ENCODE measurements at places on chromosomes 7 and 10. TPM values are rescaled to one million over a fixed set of nuclear protein-coding genes. Genes with fewer than 3 reads are reported as not detected.

- no peak for DNase-seq
- no peaks in the 10 kb centered on the region for H3K36me3 ChIP-seq
- H3K27me3 ChIP-seq, result no peaks in the 10 kb centered on the region
- H3K27ac ChIP-seq, result no peak overlapping the region
Measured at GRCh38 chr7:132618956-132619305, 42.7 kb upstream of the PLXNA4 start.

DNA sequence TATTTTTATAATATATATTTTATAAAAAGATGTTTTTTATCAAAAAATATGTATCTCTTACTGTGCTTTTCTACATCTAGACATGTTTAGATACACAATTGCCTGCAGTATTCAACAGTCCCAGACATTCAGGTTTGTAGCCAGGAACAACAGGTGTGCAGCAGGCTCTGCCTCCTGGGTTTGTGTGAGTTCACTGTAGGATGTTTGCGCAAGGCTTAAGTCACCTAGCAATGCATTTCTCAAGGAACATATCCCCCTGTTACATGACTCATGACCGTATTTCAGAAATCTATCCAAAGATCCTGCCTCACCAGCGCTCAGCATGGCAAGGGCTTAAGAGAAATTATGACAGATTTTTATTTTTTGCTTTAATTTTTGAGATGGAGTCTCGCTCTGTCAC is 41.5 kb downstream of the PITRM1 start:
- H3K27me3 ChIP-seq, result no peaks in the 10 kb centered on the region
- H3K4me3 ChIP-seq, result no peak overlapping the region
- no peaks in the 10 kb centered on the region for H3K4me1 ChIP-seq
- H3K27ac ChIP-seq, result no peak overlapping the region

DNA sequence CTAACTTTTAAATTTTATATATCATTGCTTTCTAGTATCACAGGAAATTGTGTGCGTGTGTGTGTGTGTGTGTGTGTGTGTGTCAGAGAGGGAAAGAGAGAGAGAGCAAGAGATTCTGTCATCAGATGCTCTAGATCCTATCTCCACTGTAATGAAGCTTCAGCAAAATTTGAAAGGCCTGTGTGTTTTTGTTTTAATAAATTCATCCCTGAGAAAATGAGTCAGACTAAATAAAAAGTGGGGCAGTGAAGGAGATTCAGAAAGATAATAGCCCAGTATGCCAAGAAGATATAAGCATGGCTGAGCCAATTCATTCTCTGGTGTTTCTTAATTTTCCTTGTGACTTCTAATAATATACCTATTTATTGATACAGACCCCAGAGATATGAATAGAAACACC is 184.2 kb upstream of the TMEM196 start:
- H3K27me3 ChIP-seq, result no peaks in the 10 kb centered on the region
- no peaks in the 10 kb centered on the region for H3K4me1 ChIP-seq
- DNase-seq, result no peak
- H3K4me3 ChIP-seq, result no peak overlapping the region
- no peak overlapping the region for H3K27ac ChIP-seq

Gene MYL10
- not detected for total RNA-seq

Gene CTAGE4
- total RNA-seq, result not detected
